ENCODE measurements at places on chromosomes 7 and 10. TPM values are rescaled to one million over a fixed set of nuclear protein-coding genes. Genes with fewer than 3 reads are reported as not detected.

The TUBB8 gene
- 0.33 TPM for total RNA-seq

The TAS2R5 gene
- total RNA-seq, result 1.1 TPM

The UCN3 gene
- not detected for total RNA-seq

The AKR1C8 gene
- total RNA-seq, result not detected

The FEZF1 gene
- total RNA-seq, result not detected

The NPFFR1 gene
- total RNA-seq, result under 0.01 TPM

The TMEM72 gene
- total RNA-seq, result 0.25 TPM

The GIMAP1 gene
- total RNA-seq, result not detected

The LFNG gene
- total RNA-seq, result 97.7 TPM

The INSYN2A gene
- 0.33 TPM for total RNA-seq

The THSD7A gene
- total RNA-seq, result 1.4 TPM

The HDAC9 gene
- total RNA-seq, result 10.3 TPM

The TOMM7 gene
- 94.2 TPM for total RNA-seq

The ACBD7 gene
- 1.8 TPM for total RNA-seq

The YAE1 gene
- 10.6 TPM for total RNA-seq

The TYW1B gene
- total RNA-seq, result 0.76 TPM

The CALHM1 gene
- total RNA-seq, result not detected

The RPEL1 gene
- total RNA-seq, result not detected

The CDNF gene
- not detected for total RNA-seq

The LIPK gene
- total RNA-seq, result not detected

The NPM3 gene
- total RNA-seq, result 106 TPM

The ZNF365 gene
- 2.7 TPM for total RNA-seq

The VAX1 gene
- total RNA-seq, result not detected

The SLC26A3 gene
- not detected for total RNA-seq

The CYP26C1 gene
- 0.63 TPM for total RNA-seq
